ENCODE measurements at places on chromosomes 11 and 22.
A peak's percentile ranks its signal among the peaks of the same experiment; 100 is the strongest.

GRCh38 chr11:609341-609811 is 6.4 kb downstream of the IRF7 start:
- DNase-seq, result no peak

DNA sequence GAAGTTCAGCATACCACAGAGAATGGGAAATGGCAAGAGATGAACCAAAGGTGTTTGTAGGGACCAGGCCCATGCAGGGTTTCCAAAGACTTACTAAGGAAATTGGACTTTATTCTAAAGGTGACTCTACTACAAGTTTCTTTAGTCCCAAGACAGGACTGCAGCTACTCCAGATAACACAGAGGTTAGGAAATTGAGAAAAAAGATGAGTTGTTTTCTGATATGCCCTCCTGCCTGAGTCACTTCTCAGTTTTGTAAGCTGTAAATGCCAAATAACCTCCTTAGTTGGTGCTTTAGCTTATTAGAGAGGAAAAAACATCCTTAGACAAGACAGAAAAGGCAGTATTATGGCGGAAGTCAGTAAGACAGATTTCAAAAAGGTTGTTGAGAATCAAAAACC is 95.9 kb downstream of the C11orf58 start:
- no peak for DNase-seq

DNA sequence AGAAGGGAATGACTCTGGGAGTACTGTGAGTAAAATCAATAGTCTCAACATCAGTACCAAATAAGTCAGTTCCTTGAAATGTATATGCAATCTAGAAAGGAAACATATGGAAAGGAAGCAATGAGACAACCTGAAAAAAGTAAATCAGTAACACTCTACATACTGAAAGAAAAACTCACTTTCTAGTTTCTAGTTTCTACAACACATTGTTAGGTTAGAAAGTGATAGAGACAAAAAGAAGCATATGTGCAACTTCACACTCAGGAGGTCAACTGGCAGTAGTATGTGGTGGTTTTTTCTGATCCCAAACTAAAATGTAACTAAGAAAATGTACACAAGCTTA is 156.5 kb upstream of the SOX6 start:
- no peak for DNase-seq

DNA sequence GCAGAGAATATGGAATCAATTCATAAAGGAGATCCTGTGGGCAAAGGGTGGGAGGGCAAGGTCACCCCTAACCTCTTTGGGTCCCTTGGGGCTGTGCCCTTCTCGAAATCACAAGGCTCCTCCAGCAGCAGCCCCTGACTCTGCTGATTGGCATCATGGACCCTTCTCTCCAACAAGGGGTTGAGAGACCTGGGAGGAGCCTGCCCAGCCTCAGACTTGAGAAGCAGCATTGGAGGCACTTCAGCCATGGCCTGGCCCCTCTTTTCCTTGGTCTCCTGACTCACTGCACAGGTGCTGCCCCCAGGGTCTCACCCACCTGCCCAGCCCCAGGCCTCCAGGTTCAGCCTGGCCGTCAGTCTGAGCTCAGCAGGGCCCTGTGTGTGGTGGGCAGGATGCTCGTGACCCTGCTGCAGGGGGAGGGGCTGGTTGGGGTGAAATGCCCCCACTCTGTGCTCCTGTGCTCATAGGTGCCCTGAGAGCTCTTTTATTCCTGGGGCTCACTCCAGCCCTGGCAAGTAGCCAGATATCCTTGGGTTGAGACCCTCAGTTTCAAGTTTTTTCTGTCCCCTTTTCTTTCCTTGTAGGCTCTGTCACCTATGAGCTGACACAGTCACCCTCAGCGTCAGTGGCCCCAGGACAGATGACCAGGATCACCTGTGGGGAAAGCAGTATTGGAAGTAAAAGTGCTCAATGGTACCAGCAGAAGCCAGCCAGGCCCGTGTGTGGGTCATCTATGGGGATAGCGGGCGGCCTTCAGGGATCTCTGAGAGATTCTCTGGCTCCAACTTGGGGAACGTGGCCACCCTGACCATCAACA is 110.8 kb downstream of the GGTLC2 start:
- no peak for DNase-seq

DNA sequence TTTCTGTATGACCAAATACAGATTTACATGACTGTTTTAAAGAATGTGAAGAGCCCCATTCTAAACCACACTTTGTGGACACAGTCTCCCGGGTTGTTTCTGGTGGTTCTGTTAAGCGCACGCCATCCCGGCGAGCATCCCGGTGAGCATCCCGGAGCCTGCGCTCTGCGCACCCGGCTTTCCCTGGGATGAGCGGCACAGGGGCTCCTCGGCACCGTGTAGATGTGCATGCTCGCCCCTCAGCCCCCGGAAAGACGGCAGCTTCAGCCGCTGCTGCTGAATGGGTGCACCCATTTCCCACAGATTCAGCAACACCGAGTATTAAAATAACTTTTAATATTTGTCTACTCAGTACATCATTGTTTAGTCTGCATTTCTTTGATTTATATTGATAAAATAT is 36.0 kb downstream of the GLB1L2 start:
- no peak for DNase-seq

- DNase-seq, result no peak
These were observed 30.3 kb downstream of the DKK3 start for GRCh38 chr11:11978098-11978637.

- no peak for DNase-seq
These were observed 50.9 kb upstream of the EP300 start for GRCh38 chr22:41041532-41041931.

- no peak for DNase-seq
These were observed 1268.0 kb downstream of the JRKL start for GRCh38 chr11:97657852-97658251.

DNA sequence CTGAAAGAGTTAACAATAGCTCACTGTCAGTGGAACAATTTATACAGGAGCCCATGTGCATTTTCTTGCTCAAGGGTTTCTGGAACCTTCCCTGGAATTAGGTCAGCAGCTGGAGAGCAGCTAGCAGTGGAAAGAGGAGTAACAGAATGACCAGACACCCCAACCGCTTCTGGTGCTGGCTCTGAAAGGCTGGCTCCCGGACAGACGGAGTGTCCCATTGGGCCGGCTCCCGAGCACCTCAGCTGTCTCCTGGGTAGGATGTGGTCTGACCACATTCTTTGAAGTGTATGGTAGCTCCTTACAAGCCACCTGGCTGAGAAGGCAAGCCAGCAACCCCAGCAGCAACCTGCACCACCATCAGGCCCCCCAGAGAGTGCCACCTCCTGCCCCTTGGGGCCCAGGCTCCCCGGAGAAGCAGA is 44.7 kb downstream of the ABTB2 start:
- DNase-seq, result no peak

DNA sequence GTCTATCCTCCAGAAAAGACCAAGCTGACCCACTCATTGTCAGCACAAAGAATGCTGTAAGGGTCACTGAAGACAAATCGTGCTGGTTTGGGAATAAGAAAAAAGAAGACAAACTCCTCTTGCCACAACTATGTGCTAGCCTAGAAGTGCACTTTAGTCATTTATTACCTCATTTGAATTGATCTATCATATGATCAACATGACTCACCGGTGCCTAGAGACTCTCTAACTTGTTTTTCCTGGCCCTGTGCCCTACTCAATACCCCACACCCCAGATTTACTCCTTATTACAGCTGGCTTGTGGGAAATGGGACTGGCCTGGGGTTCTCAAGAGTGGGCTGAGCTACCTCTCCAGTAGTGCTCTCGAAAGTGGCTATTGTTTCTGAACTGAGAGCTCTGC is 35.9 kb upstream of the HORMAD2 start:
- DNase-seq, result peak; percentile 51

DNA sequence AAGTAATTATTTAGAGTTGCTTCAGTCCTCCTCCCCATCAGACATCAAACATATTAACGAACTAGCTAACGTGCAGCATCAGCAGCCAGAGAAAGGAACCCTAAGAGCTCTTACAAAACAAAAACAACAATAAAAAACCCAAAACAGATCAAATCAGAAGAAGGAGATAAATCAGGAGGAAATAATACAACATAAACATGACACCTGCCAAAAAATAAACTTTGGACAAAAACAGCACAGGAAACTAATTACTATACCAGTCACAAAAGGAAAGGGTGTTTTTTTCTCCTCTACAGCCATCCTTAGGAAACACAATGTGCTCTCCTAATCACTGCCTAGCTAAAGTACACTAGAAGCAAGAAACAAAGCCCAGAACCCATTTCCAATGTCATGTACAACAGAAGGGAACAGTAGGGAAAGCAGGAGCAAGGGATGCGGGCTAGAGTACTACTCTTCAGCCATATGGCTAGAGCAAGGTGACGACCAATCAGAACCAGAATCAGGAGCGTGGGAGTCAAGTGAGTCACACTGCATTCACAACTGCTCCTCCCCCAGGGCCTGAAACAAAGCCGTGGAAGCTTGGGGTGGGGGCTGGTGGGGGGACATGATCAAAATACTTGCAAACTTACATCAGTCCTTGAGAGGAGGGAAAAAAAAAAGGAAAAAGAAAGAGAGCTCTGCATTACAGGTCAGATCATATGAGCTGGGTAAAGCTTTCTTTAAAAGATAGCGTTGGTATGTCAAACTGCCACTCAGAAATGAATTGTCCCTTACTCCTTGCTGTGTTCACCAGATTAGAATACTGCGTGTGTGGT is 60.4 kb downstream of the LARGE2 start:
- peak; percentile 36 for DNase-seq

GRCh38 chr11:58770627-58771457 is 39.1 kb upstream of the GLYAT start:
- DNase-seq, result no peak

DNA sequence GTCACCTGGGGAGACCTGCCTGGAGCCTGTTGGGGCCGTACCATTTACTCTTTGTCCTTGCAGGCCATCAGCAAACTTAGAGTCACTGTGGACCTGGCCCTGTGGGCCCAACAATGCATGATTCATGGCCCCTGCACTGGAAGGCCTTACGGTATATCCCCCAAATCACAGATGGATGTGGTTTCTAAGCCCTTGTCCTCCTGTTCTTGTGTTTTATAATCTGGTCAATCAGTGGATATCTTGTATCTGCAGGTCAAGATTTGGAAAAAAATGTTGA is 6.2 kb downstream of the TSKU start:
- DNase-seq, result no peak

GRCh38 chr22:40855979-40856512 is 393 bp downstream of the ST13 start:
- no peak for DNase-seq

DNA sequence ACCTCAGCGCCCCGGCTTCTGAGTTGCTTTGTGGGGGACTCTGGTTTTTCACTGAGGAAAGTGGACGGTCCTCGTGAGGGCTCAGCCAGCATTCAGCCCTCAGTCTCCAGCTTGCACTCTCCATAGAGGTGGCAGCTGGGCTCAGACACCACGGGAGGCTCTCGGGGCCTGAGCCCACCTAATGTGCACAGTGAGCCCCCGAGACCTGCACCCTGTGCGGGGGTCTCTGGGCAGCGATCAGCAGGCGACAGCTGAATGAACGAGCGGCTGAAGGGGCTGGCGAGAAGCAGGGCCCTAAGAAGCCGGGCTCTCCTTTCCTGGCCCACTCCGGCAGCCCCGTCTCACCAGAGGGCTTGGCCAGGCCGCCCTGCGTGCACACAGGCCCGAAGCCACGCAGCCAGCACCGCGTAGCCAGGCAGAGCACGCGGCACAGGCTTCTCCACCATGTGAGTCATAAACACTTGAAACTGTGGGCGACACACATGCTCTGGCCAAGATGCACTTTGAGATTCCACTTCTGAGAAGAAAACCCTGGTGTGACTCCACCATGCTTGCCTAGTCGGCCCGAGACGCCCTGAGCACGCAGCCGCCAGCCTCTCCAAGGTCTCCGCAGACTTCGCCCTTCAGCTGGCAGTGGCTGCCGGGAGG is 28.0 kb downstream of the TOLLIP start:
- DNase-seq, result no peak

DNA sequence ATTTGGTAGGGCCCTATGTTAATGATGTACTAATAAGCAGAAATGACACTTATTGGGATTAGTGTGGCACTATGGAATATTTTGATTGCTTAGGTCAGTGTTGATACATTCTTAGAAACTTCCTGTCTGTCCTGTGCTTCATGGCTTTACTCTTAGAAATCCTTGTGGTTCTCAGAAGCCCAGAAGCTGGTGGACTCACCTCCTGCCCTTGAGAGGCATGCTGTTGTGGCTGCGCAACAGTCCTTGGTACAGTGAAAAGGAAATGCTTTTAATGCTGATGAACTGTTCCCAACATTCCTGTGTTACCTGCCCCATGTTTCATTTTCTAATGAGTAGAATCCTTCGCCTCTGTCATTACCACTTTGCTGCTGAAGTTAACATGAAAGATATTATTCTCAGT is 52.4 kb upstream of the MYO18B start:
- DNase-seq, result no peak

GRCh38 chr11:61022311-61023085 is 51.0 kb downstream of the CD6 start:
- DNase-seq, result no peak

DNA sequence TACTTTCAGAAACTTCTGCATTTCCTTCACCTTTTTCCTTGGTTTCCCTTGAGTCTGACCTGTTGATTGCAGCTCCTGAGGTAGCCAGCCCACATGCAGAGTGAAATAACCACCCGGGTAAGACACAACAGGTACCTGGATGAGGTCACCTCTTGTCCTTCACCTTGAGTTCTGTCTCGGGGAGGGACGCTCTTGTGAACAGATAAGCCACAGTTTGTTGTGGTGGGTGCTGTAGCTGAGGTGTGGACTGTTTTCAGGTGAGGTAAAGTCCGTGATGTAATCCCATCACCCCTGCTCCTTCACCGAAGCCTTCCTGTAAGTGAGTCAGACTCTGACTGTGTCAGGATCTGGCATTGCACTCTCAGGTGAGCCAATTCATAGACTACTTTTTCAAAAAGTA is 183.1 kb downstream of the NAV2 start:
- DNase-seq, result no peak

DNA sequence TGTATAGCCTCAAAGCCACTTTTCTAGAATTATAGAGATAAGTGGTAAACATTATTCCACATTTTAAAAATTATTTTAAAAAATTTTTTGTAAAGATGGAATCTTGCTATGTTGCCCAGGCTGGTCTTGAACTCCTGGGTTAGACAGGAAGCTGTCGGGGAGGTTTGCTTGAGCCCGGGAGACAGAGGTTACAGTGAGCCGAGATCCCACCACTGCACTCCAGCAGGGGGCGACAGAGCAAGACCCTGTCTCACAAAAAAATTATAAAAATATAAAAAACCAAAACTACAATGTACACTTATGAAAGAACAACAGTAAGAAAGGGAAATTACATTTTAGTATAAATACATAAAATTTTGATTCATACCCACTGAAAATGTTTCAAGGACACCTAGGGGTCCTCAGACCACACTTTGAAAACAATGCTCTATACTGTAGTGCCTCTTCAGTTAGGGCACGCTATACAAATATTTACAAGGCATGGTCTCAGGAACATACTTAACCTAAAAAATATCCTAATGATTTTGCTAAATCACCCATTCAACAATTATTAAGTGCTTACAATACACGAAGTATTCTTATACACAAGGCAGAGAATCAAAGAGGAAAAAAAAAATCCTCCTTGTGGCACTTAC is 111.2 kb downstream of the MRTFA start:
- peak; percentile 53 for DNase-seq

- no peak for DNase-seq
These were observed 111.3 kb upstream of the MTMR2 start for GRCh38 chr11:96035031-96035739.
